ENCODE measurements at places on chromosomes 6 and 20.

DNA sequence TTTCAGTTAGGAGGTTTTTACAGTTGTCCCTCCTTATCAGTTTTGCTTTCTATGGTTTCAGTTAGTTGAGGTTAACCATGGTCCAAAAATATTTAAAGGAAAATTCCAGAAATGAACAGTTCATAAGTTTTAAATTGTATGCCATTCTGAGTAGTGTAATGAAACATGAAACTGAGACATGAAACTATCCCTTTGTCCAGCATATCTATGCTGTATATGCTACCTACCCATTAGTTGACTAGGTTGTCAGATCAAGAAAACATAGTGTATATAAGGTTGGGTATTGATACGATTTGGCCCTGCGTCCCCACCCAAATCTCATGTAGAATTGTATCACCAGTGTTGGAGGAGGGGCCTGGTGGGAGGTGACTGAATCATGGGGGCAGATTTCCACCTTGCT is 39.1 kb downstream of the VGLL2 start:
- no peak for DNase-seq

GRCh38 chr6:11042750-11043377 is 1.2 kb downstream of the ELOVL2 start:
- DNase-seq: no peak

DNA sequence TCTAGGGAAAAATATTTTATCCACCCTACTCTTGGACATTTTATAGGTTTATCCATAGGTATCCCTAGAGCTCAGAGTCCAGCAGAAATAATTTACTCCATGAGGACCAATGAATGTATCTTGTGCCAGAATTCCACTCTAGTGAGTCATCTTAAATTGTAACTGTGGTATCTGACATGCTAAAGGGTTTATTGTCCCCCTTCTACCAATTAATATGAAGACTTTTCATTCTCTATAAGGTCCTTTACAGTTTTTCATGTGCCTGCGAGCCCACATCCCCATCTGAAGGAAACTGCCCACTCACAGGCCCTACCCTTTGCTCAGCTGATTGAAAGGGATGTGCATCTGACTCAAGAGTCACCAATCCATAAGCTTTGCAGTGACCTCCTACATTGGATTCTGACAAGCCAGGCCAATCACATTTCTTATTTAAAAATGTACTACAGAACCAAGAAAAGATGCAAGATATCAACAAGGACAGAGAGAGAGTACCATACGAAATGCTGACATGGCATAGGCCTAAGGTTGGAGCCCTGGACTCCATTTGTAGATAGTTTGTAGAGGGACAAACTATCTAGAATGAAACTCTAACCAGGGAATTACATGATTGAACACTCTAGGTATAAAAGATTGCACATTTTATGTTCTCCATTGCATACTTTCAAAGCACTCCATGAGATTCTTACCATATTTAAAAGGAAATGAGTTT is 93.4 kb upstream of the DEFB112 start:
- no peak for DNase-seq

GRCh38 chr6:74091136-74091793 is 395.3 kb downstream of the CD109 start:
- DNase-seq: peak; percentile 73

- no peak for DNase-seq
Measured at GRCh38 chr6:34146021-34146782, at the start of gene GRM4. Gene GRM4, minus strand, starts transcription at chr6:34146087. Its CDS starts 12,591 bp downstream, at chr6:34133496.

- DNase-seq: no peak
Measured at GRCh38 chr6:11343963-11344723, 111.7 kb upstream of the NEDD9 start.

GRCh38 chr6:22466665-22467245 is 102.6 kb upstream of the HDGFL1 start:
- DNase-seq: no peak

- DNase-seq: no peak
Measured at GRCh38 chr20:31908016-31908415, 37.6 kb downstream of the TTLL9 start.

All from pons (tissue), 1 donor.